ENCODE measurements at places on chromosomes 11 and 22. TPM values are rescaled to one million over a fixed set of nuclear protein-coding genes. Genes with fewer than 3 reads are reported as not detected.

The TTC12 gene
- 20.4 TPM for total RNA-seq

The TMEM191C gene
- total RNA-seq = 8.3 TPM

The BACE1-AS gene
- total RNA-seq = 10.6 TPM

The PHETA2 gene
- 14.2 TPM for total RNA-seq

The MUC6 gene
- total RNA-seq = not detected

DNA sequence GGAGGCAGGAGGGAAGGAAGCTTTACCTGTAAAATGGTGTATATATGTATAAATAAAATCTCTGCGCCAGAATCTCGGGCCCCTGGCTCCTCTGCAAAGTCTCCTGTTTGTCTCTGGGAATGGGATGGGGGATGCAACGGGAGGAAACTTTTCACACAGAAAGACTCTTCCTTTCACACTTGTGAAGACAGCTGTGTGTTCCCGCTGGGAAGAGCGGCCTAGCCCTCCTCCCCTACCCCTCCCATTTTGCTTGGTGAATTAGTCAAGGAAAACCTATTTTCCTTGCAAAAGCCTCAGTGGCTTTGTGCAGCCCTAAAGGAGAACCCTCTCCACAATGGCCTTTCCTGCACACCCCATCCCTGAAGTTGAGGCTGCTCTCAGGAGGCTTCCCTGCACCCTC lies 9.4 kb upstream of the IGF2 start:
- DNase-seq = no peak
- H3K36me3 ChIP-seq = no peaks in the 10 kb centered on the region
- no peak overlapping the region for H3K4me3 ChIP-seq

GRCh38 chr11:61297746-61298145 lies 2.6 kb upstream of the VWCE start:
- peaks cover 50% of the 10 kb centered on the region for H3K4me1 ChIP-seq
- no peaks in the 10 kb centered on the region for H3K27me3 ChIP-seq
- peak; percentile 91 for DNase-seq
- H3K4me3 ChIP-seq = no peak overlapping the region
- peak overlapping the region; percentile 59 for H3K27ac ChIP-seq
- H3K36me3 ChIP-seq = peaks cover 38% of the 10 kb centered on the region

DNA sequence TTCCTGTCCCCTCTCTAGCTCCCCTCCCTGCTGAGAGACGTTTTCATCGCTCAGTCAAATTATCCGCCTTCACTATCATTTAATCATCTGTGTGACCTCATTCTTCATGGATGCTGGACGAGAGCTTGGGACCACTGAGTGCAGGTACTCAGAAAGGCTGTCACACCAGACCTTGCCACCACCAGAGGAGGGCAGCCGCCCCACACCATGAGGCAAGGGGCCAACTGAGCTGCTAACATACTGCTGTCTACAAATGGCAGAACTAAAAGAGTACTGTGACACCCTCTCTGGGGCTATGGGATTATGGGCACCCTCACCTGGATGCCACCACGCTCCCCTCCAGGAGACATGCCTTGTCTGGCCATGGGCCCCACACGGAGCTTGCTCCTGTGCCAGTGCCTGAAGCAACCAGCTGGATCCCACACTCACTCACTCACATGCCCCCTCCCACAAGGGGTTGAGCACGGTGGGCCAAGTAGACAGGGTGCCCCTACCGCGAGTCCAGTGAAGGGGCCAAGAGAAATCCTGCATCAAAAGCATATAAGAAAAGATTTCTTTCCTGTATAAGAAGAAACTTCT lies 670.0 kb upstream of the CCDC90B start:
- no peak for DNase-seq
- H3K4me1 ChIP-seq = no peaks in the 10 kb centered on the region
- no peaks in the 10 kb centered on the region for H3K27me3 ChIP-seq
- no peaks in the 10 kb centered on the region for H3K36me3 ChIP-seq

- no peaks in the 10 kb centered on the region for H3K27me3 ChIP-seq
- no peaks in the 10 kb centered on the region for H3K36me3 ChIP-seq
- no peaks in the 10 kb centered on the region for H3K4me1 ChIP-seq
Observed at GRCh38 chr11:10155793-10156490, 138.1 kb downstream of the SBF2 start.

- H3K27me3 ChIP-seq = no peaks in the 10 kb centered on the region
- no peaks in the 10 kb centered on the region for H3K36me3 ChIP-seq
- H3K27ac ChIP-seq = no peak overlapping the region
- H3K4me1 ChIP-seq = no peaks in the 10 kb centered on the region
Observed at GRCh38 chr11:76200006-76200940, 6.0 kb downstream of the WNT11 start.

GRCh38 chr11:12831471-12832202 lies 157.4 kb downstream of the TEAD1 start:
- H3K27me3 ChIP-seq = no peaks in the 10 kb centered on the region
- no peak overlapping the region for H3K27ac ChIP-seq
- no peak overlapping the region for H3K4me3 ChIP-seq
- H3K36me3 ChIP-seq = no peaks in the 10 kb centered on the region
- DNase-seq = no peak

GRCh38 chr11:73322382-73323306 lies 14.6 kb downstream of the ARHGEF17 start:
- H3K4me3 ChIP-seq = peak overlapping the region; percentile 1
- no peaks in the 10 kb centered on the region for H3K36me3 ChIP-seq
- H3K27me3 ChIP-seq = no peaks in the 10 kb centered on the region
- peak overlapping the region; percentile 90 for H3K27ac ChIP-seq

DNA sequence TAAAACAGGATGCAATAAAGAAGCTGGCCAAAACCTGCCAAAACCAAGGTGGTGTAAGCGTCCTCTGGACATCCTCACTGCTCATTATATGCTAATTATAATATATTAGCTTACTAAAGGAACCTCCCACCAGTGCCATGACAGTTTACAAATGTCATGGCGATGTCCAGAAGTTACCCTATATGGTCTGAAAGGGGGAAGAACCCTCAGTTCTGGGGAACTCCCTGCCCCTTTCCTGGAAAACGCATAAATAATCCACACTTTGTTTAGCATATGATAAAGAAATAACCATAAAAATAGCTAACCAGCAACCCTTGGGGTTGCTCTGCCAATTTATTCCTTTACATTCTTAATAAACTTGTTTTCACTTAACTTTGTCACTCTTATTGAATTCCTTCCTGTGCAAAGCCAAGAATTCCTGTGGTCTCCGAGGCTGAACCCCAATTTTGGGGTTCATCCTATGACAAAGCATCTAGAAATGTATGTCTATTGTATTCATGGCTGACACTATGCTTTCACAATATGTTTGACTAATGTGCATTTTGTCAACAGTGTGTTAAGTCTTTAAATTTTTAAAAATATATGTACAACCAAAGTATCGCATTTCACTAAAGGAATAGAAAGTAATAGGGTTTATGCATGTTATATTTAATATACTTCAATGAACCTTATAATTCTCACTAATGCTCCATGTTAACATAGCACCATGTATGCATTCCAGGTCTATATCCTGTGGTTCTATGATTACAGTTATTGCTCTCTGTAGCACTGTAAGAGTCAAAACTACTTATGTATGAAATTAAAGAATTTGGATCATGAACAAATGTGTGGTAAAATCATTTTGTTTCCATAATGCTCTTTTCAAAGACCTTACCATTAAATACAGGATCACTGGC lies 25.1 kb downstream of the LGR4 start:
- no peaks in the 10 kb centered on the region for H3K36me3 ChIP-seq
- H3K4me1 ChIP-seq = peaks cover 29% of the 10 kb centered on the region
- H3K27ac ChIP-seq = no peak overlapping the region
- H3K27me3 ChIP-seq = no peaks in the 10 kb centered on the region

DNA sequence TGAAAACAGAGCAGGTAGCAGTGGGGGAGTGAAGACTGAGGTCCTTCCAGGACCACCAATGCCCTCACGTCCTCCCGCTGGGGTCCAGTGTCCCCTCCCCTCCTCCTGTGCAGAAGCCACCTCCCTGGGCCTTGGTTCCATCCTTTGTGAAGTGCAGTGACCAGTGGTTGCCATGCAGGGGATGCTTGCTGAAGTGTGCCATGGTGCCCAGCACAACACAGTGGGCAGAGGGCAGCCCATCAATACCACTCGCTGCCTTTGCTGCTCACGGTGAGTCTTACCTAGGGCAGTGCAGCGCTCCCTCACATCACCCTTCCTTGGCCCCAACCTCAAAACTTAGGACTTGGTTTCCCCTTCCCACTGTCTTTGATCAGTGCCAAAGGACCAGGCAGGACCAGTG lies 12.9 kb downstream of the MYEOV start:
- no peaks in the 10 kb centered on the region for H3K27me3 ChIP-seq
- no peak overlapping the region for H3K4me3 ChIP-seq
- H3K36me3 ChIP-seq = no peaks in the 10 kb centered on the region
- no peak for DNase-seq
- H3K27ac ChIP-seq = no peak overlapping the region
- H3K4me1 ChIP-seq = peaks cover 15% of the 10 kb centered on the region

GRCh38 chr11:87265132-87265531 lies 227.4 kb downstream of the TMEM135 start:
- DNase-seq = no peak
- no peak overlapping the region for H3K4me3 ChIP-seq
- H3K27me3 ChIP-seq = no peaks in the 10 kb centered on the region
- H3K4me1 ChIP-seq = no peaks in the 10 kb centered on the region
- H3K27ac ChIP-seq = no peak overlapping the region

GRCh38 chr11:16169541-16169940 lies 186.8 kb downstream of the SOX6 start:
- H3K27ac ChIP-seq = no peak overlapping the region
- H3K36me3 ChIP-seq = no peaks in the 10 kb centered on the region
- DNase-seq = no peak
- no peaks in the 10 kb centered on the region for H3K27me3 ChIP-seq
- H3K4me1 ChIP-seq = no peaks in the 10 kb centered on the region

GRCh38 chr11:24688981-24689380 lies 192.1 kb downstream of the LUZP2 start:
- no peaks in the 10 kb centered on the region for H3K27me3 ChIP-seq
- H3K36me3 ChIP-seq = no peaks in the 10 kb centered on the region
- no peaks in the 10 kb centered on the region for H3K4me1 ChIP-seq
- H3K27ac ChIP-seq = no peak overlapping the region

DNA sequence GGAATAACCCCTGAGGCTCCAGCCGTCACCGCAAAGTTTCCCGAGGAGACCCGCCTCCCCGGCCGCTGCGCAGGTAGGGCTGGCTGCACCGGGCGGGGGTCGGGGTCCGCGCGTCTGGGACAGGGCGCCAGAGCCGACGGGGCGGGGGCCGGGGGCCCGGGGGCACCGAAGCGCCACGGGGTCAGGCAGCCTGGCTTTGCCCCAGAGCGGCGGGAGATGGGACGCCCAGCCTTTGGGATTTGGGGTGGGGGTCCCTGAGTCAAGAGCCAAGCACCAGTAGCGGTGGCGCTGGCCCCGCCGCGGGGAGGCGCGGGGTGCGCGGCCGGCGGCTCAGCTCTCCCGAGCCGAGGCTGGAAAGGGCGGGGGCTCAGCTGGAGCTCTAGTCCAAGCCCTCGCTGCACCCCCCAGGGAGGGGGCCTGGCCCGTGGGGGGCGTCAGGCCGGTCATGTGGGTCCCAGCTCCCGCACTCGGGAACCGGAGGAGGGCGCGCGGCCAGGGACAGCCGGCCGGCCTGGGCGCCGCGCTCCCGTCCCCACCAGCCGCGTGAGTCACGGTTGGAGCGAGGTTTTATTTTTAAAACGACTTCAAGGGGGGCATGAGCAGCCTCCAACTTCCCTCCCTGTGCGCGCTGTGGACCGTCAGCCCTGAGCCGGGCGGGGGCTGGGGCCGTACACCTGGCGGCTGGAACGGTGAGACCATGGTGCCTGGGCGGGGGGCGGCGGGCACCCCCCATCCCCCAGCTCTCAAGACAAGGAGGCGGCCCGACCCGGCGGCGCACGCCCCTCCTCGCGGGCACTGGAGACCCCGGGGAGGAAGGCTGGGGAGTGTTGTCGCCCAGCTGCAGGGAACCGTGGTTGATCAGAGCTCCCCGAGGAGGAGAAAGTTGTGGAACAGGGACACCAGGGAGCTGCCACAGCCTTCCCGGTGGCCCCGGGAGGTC lies 626 bp downstream of the FLRT1 start:
- peak overlapping the region; percentile 46 for H3K27ac ChIP-seq
- peak overlapping the region; percentile 54 for H3K4me3 ChIP-seq
- peaks cover 19% of the 10 kb centered on the region for H3K4me1 ChIP-seq
- DNase-seq = no peak
- no peaks in the 10 kb centered on the region for H3K36me3 ChIP-seq

GRCh38 chr22:29722587-29722986 lies 2.8 kb downstream of the CABP7 start:
- no peak overlapping the region for H3K4me3 ChIP-seq
- no peaks in the 10 kb centered on the region for H3K4me1 ChIP-seq
- no peak overlapping the region for H3K27ac ChIP-seq
- no peaks in the 10 kb centered on the region for H3K27me3 ChIP-seq
- H3K36me3 ChIP-seq = no peaks in the 10 kb centered on the region
- DNase-seq = no peak

DNA sequence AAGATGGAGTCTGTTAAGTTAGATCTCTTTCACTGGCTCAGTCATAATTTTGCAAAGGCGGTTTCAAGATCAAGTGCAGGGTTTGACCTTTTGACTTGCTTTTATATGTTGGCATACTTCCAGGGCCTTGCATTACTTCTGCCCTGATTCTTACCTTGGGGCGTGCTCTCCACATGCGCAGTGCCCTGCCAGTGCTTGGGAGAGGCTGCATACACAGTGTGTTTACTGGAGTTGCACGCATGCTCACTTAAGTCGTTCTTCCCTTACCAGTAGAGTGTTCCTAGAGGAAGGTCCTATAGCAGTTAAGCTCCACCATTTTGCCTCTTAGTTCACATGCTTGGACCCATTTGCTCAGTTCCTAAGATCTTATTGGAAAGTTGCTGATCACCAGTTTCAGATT lies 21.0 kb upstream of the TMEM123 start:
- no peaks in the 10 kb centered on the region for H3K36me3 ChIP-seq
- DNase-seq = no peak
- H3K27ac ChIP-seq = no peak overlapping the region

DNA sequence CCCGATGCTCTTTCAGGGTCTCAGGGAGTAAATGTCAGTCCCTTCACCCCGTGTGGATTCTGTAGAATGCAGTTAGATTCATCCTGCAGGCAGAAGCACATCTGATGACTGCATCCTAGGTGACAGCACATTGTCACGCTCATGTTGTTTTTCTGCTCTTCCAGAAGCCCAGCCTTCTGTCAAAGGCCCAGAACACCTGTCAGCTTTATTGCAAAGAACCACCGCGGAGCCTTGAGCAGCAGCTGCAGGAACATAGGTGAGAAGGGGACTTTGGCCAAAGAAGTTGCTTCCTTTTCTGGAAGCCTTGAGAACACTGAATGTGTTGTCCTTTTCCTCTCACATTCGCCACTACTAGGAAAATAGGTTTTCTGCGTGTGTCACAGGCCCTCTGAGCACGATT lies 43.7 kb downstream of the PPP2R1B start:
- H3K4me3 ChIP-seq = no peak overlapping the region
- H3K27ac ChIP-seq = no peak overlapping the region

- H3K4me1 ChIP-seq = peaks cover 7% of the 10 kb centered on the region
- no peaks in the 10 kb centered on the region for H3K36me3 ChIP-seq
- no peak for DNase-seq
- H3K27me3 ChIP-seq = no peaks in the 10 kb centered on the region
Observed at GRCh38 chr22:43078522-43078921, 10.7 kb downstream of the TTLL1 start.

DNA sequence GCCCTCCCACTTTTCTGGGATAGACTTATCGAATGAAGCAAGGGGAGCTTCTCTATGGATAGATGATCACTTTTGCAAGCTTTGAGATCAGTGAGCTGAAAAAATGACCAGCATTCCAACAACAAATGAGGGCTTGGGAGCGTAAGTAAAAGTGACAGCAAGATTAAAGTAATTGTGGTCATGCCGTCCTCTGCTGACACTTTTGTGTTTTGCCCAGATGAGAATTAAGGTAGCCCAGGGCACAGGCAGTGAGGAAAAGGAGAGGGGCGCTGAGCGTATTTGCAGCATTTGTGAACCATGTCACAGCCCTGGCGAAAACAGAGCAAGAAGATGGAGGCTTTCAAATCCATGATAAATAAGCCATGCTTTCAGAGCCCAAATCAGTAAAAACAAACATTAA lies 24.6 kb upstream of the TMA7B start:
- DNase-seq = no peak
- H3K36me3 ChIP-seq = no peaks in the 10 kb centered on the region
- H3K27me3 ChIP-seq = no peaks in the 10 kb centered on the region
- H3K4me1 ChIP-seq = no peaks in the 10 kb centered on the region

Data from vagina (tissue), 2 donors.